ENCODE measurements at places on chromosomes 4 and X.

DNA sequence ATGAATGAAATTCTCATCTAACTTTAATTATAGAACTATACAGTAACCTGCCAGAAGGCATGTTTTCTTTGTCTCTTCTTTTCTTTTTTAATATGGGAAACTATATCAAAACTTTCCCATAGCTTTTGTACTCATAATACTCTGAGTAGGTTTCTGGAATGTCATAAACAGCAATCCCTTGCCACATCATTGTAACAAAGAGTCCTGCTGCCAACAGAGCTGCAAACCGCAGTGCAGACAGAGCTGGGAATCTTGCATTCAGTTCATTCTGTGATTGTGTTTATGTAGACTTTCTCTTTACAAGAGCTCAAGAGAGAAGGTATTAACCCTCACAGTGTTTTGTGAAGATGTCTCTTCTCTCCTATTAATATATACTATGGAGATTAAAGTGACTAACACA is 304.4 kb upstream of the SLIT2 start:
- peak; percentile 85 for DNase-seq

GRCh38 chrX:30982467-30982866 is 89.4 kb downstream of the FTHL17 start:
- DNase-seq = no peak

DNA sequence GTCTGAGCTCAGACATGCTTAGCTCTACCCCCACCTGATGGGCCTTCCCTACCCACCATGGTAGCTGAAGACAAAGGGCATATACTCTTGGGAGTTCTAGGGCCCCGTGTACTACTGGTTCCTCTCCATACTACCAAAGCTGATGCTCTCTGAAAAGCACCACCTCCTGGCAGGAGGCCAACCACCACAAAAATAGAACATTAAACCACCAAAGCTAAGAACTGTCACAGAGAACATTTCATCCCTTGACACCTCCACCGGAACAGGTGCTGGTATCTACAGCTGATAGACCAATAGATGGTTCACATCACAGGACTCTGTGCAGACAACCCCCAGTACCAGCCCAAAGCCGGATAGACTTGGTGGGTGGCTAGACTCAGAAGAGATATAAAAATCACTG is 13.4 kb downstream of the EDA2R start:
- no peak for DNase-seq

- no peak for DNase-seq
Observed at GRCh38 chr4:3373468-3373867, 68.3 kb upstream of the HGFAC start.

GRCh38 chr4:8597319-8597718 is 4.8 kb downstream of the CPZ start:
- DNase-seq = no peak

- no peak for DNase-seq
Observed at GRCh38 chr4:175891851-175892250, 79.8 kb upstream of the GPM6A start.

DNA sequence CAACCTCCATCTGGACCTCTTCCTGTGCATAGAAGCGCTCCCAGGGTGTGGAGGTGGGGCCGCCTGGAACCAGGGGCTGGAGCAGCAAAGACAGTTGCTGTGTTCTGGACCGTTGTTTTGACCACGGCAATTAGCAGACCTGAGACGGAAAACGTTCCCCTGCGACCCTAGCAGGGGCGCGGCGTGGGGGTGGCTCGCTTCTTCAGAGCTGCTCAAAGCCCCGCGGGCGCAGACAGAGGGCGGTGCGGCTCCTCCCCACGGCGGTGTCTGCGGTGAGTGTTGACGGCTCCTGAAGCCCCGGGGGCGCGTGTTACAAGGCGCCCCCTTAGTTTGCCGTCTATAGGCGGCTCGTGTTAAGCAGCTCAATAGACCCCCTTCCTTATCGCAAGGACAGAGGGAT is 79.2 kb downstream of the TRIML1 start:
- DNase-seq = no peak

- no peak for DNase-seq
Observed at GRCh38 chrX:112888916-112889315, 48.3 kb upstream of the AMOT start.

- DNase-seq = no peak
Observed at GRCh38 chr4:139828966-139829664, 163.5 kb downstream of the MGST2 start.

DNA sequence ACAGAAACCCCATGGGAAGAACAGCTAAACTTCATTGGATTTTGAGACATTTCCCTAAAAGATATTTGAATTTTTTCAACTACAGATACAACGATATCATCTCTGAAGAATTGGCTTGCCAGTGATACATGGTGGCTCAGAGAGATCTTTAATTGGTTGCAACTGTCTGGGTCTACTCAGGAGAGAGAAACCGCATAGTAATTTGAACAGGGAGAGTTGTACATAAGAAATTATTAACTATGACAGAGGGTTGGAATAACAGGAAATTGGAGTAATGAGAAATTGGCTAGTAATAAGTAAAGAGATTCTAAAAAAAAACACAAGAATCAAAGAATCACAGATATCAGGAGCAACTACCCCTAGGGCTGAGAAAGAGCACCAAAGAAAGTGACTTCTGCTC is 118.4 kb downstream of the KLHL13 start:
- no peak for DNase-seq

GRCh38 chrX:43317378-43317777 is 338.7 kb upstream of the MAOA start:
- no peak for DNase-seq

GRCh38 chrX:55816023-55816422 is 98.5 kb downstream of the RRAGB start:
- no peak for DNase-seq

GRCh38 chrX:22987452-22987851 is 12.3 kb upstream of the DDX53 start:
- DNase-seq = no peak

DNA sequence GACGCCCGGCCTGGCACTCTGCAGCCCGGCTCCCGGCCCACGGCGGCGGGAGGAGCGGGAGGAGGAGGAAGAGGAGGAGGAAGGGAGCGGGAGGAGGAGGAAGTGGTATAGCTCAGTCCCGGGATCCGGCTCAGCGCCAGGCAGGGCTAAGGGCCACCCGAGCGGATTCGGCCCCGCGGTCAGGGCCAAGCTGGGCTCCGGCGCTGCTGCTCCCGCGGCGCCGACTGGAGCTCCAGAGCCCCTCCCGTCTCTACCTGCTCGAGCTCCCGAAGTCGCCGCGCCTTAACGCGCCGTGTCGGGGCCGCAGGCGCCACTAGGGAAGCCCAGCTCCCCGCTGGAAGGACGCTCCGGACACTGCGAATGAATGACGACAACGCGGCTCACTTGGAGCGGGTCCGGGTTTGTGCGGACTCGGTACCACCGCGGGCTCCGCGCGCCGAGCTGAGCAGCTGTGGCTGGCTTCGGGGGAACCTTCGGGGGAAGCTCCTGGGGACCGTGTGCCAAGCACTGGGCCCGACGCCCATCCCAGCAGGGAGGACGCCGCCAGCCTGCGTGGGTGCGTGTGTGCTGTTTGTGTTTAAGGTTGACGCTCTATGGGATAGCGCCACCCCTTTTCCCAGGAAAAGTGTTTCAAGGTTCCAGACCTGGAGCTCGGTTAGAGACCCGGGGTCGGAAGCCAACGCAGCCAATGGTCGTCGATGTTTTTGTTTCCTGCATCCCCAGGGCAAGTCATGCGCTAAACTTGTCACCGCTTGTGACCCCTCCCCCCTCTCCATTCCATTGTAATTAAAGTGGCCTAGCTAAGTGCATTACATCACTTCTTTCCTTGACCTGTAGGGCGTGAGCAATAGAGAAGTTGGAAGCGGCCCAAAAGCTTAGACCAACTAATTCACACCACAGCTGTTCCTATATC is at the start of gene TBC1D9:
TBC1D9 (minus strand) TSS at position 67 of the 913 bp plus-strand sequence. CDS start 340 bp downstream, outside the sequence.
- peak; percentile 38 for DNase-seq

DNA sequence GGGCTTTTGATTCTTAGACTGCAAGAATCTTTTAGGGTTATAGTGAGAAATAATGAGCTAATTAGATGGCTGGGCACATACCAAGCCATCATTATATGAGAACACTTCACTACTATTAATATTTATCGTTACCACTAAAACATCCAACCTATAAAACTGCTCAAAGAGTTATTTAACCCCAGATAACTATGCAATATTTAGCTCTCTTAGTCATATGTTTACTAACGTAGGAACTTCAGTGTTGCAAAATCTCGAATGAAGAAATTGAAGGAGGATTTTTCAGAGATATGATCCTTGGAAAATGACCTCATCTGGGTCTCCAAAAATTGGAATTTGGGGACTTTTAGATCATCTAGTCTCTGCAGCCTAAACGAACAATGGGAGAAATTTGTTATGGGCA is 265.0 kb upstream of the RPS6KA3 start:
- DNase-seq = no peak

GRCh38 chr4:14787894-14788293 is 214.4 kb upstream of the CPEB2 start:
- DNase-seq = no peak

GRCh38 chr4:168560184-168561180 is 63.6 kb downstream of the PALLD start:
- DNase-seq = no peak

- DNase-seq = no peak
Observed at GRCh38 chr4:67910585-67910905, 26.7 kb upstream of the TMPRSS11D start.

DNA sequence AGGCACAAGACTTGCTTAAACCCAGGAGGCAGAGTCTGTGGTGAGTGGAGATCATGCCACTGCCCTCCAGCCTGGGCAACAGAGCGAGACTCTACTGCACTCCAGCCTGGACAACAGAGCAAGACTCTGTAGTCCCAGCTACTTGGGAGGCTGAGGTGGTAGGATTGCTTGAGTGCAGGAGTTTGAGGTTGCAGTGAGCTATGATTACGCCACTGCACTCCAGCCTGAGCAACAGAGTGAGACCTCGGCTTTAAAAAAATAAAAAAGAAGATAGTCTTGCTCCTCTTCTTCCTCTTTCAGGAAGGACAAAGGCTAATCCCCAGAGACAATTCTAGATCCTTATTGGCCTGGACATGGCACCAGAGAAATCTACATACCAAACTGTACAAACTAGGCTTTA is 5.7 kb upstream of the PPEF2 start:
- no peak for DNase-seq

DNA sequence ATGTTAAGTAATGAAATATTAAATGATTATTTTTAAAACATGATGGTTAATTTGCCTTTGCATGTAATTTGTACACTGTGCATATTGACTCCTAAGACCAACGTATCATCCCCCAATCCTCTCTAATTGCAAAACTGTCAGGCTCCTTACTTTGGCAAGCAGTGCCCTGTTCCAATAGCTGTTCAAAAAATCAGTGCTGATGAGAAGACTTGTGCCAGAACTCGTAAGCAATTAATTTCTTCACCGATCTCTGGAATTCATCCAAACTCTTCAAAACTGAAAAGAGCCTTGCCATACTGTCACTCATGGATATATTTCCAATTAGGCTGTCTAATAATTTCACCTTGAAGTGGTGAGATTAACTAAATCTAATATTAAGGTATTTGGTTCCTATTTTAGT is 493.9 kb upstream of the NDST4 start:
- no peak for DNase-seq

DNA sequence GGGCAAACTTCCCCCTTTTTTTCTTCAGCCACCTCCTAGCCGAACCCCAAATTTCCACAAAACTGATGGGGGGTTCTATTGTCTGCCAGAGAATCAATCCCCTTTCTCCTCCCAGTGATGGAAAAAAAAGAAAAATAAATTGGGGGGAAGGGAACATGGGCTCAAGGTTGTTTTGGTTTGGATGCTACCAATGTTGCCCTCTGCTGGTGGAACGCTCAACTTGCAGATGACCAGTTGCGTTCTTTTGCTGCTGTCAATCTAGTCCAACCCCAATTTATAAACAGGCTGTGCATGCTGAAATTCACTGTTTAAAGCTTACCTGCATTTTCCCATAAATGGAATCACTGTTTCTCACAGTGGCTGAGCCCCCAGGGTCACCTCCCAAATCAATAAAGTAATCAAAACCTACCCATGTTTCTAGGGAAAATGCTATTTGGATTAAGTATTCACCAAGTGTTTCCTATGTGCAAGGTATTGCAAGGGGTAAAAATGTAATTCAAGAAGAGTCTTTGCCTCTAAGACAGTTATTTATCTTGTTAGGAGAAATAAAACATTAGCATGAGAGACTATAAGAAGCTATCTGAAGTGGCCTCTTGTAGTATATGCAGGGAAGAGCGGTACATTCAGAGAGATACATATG is 116.7 kb upstream of the TMEM164 start:
- DNase-seq = no peak

- no peak for DNase-seq
Observed at GRCh38 chr4:15891312-15891711, 47.2 kb downstream of the FGFBP1 start.

DNA sequence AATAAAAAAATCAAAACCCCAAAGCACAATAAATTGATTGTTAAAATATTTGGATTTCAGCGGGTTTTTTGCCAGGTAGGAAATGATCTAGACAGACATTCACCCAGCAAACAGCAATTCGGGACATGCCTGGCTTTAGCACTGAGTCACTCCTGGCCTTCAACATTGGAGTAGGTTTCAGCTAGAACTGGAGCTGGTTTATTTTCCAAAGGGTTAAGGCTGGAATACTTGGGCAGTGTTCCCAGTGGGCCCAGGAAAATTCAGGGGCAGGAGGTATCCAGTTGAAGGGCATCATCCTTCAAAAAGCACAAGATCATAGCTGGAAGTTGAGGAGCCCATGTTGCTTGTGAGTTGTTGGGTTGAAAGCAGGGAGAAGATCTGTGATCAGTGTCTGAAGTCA is 41.0 kb downstream of the TXLNG start:
- DNase-seq = no peak

- DNase-seq = peak; percentile 22
Observed at GRCh38 chr4:6633091-6633906, 7.2 kb upstream of the MRFAP1 start.

DNA sequence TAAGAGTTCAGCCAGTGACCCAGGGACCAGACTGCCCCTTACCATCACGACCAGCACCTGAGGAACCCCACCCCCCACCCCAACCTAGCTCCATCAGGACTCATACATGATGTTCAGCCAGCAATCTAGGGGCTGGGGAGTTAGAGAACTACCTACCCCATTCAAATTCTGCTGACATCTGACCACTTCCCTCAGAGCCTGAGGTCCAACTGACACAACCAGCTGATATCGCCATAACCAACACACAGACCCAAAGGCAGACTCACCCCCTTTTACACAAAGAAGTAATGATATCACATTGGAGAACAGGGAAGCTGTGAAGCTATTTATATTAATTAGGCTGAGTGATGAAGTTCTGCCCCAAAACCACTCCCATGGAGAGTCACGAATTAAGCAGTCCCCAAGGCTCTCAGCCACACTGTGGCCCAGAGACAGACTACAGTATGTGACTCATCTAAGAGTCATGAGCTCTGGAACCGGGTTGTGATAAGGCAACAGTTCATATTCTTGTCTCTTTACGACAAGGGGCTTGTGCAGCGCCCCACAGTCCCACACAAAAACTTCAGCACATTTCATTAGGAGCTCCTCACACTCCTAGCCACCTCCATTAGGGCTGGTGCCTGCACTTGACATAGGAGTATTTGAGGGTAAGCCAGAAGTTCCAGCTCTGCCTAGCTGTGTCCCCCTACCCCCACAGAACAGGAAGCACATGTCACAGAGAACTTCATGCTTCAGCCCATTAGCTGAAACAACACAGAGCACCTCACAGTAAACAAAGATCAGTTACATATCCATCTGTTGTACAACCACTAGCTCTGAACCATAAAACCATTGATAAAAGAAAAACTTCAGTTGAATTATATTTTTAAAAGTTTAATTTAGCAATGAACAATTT is 184.7 kb upstream of the ZCCHC13 start:
- no peak for DNase-seq

GRCh38 chr4:82428526-82428968 is 1.7 kb downstream of the HNRNPDL start:
- DNase-seq = no peak
